Activated CD8-positive, alpha-beta memory T cell treated with anti-CD3 and anti-CD28 coated beads for 4 hours (primary cell): ENCODE measurements at places on chromosomes 2 and 18.

DNA sequence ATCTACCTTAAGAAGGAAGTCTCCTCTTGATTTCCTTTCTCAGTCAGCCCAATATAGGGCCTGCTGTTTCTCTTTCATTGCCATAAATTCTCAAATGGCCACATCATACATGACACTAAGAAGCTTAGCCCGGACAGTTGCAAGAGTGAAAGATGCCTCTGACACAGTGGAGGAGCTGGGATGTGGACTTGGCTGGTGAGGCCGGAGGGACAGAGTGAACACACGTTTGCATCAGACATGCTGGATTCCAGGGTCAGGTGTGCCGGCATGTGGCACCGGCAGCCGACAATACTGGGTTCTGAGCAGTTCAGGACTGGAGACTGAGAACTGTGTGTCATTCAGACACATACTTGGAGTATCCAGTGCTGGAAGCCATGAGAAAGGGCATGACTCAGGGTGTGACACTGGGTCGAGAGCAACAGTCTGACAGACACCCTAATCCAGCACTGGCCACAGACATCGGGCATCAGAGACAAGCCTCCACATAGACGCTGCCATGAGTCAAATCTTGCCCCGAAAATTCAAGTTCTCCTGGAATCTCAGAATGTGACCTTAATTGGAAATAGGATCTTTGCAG is 31.4 kb downstream of the TIMM21 start:
- no peak for DNase-seq

DNA sequence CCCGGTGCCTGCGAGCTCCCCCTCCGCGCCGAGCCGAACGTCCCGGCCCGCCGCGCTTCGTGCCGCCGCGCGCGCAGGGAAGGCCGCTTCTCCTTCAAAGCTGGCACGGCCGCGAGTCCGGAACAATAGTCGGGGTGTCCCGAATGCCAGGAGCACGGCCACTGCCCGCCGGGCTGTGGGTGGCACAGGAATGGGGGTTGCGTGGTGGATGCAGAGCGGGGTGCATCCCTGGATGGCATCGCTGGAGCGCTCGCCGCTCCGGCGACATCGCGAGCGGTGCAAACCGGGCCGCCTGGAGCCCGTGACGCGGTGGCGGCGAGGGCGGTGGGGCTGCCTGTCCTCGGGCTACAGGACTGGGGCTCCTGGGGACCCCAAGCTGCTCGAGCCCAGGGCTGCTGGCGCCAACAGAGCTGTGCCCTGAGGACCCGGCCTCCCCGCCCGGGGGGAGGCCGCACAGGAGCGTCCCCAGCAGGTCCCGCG is 1.1 kb upstream of the SATB2 start:
- DNase-seq, result no peak

DNA sequence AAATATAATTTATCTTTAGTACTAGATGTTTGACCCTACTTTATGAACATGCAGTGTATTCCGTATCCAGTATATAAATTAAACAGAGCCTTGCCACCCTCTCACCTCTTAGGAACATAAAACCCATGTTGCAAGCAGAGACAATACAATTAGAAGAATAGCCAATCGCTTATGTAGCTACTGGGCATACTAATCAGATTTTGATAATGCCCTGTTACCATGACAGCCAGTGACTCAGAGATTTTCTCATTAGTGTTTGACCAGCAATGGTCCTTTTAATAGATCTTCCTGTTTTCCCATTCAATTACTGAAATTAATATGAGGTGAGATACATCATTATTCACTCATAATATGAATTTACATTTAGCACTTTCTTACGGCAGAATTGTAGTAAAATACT is 547.3 kb upstream of the VWC2L start:
- no peak for DNase-seq

DNA sequence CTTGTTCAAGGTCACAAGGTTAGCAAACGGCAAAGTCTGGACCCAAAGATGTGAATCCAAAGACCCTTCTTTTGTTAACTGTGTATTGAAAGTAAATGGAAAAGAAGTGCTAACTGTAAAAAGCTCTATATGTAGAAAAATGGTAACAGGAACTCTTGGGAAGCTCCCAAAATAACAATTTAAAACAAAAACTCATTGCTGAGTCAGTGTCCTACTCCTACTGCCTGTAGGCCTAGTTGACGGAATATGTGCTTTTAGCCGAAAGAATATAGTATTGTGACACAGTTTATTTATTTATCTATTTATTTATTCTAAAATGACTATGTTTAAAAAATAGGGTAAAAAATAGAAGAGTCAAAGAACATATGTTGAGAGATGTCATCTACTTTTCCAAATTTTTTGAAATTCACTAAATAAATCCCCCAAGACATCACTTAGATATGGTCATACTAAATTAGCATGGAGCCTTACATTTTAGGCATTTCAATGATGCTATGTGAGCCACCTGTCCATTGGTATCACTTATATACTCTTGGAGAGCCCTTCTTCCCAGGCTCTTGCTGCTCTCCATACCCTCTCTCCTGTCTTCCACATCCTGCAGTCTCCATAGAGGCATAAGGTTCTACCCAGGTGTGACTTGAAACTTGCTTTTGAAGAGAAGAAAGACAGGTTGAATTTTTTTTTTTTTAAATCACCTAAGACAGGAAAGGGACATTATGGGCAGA is 13.7 kb downstream of the COL5A2 start:
- DNase-seq, result no peak

- no peak for DNase-seq
Observed at GRCh38 chr18:46624127-46624526, 32.9 kb downstream of the LOXHD1 start.

GRCh38 chr2:240441326-240441992 is 6.0 kb downstream of the GPC1 start:
- DNase-seq, result no peak

DNA sequence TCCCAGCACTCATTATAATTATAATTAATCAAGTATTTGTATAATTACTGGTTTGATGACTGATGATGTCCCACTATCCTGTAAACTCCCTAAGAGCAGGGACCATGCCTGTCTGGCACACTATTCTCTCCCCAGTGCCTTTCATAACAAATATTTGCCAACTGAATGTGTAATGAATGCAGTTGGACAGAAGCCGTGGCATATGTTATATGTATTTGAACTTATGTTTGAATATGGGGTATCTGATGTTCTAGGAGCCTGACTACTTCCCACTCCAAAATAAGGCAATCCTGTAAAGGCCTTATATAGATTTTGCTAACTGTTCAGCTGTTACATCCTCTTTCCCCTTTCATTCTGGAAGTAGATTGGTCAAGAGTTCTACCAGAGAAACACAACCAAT is 19.7 kb downstream of the OSBPL6 start:
- no peak for DNase-seq

- DNase-seq, result no peak
Observed at GRCh38 chr2:148593421-148593820, 51.1 kb upstream of the EPC2 start.

- no peak for DNase-seq
Observed at GRCh38 chr18:47680488-47680887, 250.0 kb downstream of the SMAD2 start.

DNA sequence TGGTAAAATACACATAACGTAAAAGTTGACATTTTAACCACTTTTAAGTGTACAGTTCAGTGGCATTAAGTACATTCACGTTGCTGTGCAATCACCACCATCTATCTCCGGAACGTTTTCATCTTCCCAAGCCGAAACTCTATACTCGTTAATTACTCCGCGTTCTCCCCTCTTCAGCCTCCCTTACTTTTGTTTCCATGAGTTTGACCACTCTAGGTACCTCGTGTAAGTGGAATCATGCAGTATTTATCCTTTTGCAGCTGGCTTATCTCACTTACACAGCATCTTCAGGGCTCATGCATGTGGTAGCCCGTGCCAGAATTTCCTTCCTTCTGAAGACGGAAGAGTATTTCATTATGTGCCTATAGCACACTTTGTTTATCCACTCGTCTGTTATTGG is 225.2 kb downstream of the SLC4A3 start:
- no peak for DNase-seq

DNA sequence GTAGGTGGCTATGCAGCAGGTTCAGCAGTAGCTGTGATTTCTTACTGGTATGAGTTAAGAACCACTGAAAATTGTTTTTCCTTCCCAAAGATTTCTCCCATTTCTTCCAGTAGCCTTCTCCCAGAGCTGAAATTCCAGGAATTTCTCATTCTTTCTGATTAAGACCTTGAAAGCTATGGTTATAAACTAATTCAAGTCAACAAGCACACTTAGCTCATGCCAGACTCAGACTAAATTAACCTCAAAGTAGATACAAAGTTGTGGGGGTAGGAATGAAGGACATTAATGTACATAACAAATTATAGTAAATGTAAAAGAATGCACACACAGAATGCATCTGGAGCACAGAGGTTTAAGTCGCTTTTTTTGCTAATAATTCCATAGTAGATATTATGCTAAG is 103.6 kb upstream of the SOX11 start:
- DNase-seq, result no peak

GRCh38 chr2:228545041-228545747 is 363.7 kb upstream of the SPHKAP start:
- DNase-seq, result no peak

DNA sequence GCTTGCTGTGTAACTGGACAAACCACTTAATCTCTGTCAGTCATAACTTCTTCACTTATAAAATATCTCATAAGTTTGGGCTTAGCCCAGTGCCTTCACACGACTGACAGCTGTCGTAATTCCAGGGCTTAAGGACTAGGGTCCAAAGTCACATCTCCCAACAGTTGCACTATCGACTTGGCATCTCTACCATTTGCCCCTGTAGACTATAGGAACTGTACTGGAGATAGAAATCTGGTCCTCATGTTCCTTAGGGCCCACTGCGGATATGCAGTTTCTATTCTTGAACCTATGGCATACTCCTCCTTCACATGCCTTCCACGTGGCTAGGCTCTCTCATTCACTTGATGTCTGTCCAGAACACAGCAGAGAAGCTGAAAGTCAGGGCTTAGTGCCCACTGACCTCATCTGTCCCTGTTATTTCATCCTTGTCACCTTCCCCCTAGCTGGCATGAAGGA is 2.7 kb downstream of the ABHD1 start:
- DNase-seq, result no peak

GRCh38 chr18:42734520-42734919 is 381.0 kb downstream of the RIT2 start:
- DNase-seq, result no peak

GRCh38 chr2:231711677-231712450 is 3.5 kb downstream of the PTMA start:
- no peak for DNase-seq

DNA sequence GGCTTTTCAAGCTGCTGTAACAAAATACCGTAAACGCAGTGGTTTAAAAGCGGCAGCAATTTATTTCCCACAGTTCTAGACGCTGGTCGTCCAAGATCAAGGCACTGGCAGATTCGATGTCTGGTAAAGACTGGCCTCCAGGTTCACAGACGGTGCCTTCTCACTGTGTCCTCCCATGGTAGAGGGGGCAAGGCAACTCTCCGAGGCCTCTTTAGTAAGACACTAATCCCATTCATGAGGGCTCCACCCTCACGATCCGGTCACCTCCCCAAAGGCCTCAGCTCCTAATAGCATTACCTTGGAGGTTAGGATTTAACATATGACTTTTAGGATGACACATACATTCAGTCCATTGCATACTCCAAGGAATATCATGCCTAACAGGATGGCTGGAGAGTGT is 117.2 kb downstream of the SH3RF3 start:
- DNase-seq, result no peak

- DNase-seq, result no peak
Observed at GRCh38 chr18:45328811-45329210, 286.5 kb upstream of the SLC14A2 start.

- no peak for DNase-seq
Observed at GRCh38 chr18:12304351-12305210, 3.5 kb upstream of the TUBB6 start.

- DNase-seq, result no peak
Observed at GRCh38 chr2:20115902-20116301, 64.5 kb upstream of the LAPTM4A start.

DNA sequence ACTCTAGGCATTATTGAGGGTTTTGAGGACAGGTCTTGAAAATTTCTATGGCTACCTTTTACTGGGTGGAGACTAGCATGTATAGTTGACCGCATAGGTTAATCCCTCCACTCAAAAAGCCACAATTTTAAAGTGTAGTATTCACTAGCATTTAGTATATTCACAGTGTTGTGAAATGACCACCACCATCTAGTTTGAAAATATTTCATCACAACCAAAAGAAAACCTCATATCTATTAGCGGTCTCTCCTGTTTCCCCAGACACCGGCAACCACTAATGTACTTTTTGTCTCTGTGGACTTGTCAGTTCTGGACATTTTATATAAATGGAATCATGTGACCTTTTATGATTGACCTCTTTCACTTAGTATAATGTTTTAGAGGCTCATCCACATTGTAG is 53.9 kb downstream of the MSH2 start:
- DNase-seq, result no peak

DNA sequence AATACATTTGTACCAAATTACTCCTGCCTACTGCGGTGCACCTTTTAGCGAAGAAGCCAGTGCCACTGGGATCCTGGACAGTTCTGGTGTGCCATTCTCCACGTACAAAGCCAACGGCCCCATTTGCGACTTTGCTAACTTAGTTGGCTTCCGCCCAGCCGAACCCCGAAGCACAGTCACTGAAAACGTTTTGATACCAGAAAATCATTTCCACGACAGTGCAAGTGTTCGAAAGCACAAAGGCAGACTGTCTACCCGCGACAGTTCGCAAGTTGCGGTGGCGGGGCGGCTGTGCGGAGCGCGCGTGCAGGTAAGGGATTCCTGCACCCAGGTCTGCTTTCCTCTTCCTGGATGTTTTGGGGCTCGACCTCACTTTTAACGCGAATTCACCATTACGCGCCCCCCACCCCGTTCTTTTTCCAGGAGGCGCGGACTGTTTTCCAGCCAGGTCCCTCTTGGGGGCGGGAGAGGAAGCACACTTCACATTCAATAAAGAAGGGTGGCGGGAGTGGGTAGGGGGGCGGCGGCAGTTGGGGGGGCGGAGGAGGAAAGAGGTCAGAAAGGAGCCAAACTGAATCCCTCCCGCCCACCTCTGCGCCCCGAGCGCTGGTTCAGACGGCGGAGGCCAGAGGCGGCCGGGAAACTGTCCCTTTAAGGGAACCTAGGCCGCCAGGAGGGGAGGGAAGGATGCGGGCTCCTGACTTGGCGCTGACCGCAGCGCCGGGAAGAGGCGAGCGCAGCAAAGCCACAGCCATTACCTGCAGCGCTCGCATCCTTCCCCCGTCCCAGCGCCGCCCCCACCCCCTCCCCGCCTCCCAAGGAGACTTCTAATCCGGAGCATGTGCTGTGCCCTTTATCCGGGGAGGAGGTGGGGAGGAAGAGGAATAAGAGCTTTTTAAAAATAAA is 107.4 kb upstream of the KCTD1 start:
- DNase-seq, result no peak

DNA sequence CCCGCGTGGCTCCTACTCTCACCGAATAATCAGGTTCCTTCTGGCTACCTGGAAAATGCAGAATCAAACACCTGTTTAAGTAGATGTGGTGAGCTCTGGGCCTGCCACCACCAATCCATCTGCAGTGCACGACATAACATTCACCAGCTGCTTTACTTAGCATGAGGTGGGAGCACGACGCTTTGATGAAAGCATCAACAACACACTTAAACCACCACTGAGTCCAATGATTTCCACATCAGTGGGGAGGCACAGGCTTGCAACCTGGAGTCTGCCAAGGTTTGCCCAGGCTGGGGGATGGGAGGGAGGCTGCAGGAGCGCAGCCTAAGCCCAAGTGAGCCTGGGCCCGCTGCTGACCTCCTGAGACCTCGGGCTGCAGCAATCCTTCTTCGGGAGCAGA is 415.5 kb downstream of the MEIS1 start:
- DNase-seq, result no peak
